ENCODE measurements at places on chromosomes 13 and 19.

DNA sequence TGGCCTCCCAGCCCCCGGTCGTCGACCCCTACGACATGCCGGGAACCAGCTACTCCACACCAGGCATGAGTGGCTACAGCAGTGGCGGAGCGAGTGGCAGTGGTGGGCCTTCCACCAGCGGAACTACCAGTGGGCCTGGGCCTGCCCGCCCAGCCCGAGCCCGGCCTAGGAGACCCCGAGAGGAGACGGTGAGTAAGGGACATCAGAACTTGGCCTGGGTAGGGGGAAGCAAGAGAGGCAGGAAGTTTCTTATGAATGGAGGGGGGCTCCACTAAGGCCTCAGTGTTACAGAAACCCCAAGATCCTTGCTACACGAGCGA is 2.9 kb downstream of the FOSB start:
- DNase-seq = no peak

DNA sequence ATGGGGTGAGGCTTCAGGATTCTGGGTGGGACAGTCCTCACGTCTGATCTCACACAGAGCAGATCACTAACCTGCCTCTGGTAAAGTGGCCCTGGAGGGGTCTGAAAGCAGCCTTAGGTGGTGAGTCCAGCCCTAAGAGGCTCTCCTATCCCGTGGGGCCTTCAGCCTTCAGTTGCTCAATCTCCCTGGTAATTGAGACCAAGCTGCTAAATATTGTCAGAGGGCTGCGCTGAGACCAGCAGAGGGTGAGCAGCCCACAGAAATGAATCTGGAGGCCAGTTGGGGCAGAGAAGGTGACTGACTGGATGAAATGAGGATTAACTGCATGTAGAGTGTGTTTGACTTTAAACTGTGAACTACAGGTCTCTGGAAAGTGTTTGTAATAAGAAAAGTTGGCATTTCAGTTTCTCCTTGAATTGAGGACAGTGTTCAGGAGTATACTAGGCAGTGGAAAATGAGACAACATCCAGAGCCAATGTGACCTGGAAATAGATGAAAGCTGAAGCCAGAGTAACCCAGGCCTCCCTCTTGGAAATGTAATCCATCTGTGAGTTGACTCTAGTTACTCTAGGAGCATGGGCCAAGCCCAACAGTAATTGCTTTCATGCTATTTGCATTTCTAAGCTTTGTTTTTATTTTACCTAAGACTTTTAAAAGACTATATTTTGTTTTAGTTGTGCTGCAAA is 14.3 kb upstream of the HSPH1 start:
- no peak for DNase-seq

- peak; percentile 42 for DNase-seq
Observed at GRCh38 chr19:21022996-21023395, 2.5 kb downstream of the ZNF430 start.

GRCh38 chr19:11063434-11063833 is 25.8 kb upstream of the LDLR start:
- no peak for DNase-seq

- DNase-seq = no peak
Observed at GRCh38 chr13:32135056-32135390, 103.4 kb downstream of the FRY start.

DNA sequence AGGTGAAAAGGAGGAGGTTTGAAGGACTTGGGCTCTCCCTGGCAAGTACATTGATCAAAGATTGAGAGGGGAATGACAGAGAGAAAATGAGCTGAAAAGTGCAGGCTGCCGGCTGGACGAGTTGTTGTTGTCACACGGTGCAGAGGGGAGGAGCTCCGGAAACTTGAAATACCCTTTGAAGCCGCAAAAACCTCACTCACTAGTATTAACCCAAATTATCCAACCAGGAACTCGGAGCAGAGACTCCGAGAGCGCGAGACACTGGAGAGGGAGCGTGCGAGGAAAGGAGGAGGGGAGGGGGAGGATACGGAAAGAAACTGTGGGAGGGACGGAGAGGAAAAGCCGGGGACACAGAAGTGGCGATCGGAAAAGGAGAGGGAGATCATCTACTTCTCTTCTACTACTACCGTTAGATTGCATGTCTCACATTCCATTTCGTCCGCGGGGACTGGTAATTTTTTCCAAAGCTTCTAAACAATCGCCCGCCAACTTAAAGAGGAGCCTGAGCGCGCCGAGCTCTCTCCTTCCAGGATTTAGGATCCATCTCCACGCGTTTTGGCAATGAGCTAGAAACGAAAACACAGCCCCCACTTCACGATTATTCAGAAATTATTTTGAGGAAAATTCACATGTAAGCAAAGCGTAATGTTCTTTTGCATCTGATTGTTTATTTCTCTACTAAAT is at the start of gene DACH1:
TSS of gene DACH1 (minus strand) at position 74 of the 684 bp plus-strand sequence.
- peak; percentile 79 for DNase-seq

GRCh38 chr13:39559847-39560246 is 43.1 kb downstream of the LHFPL6 start:
- peak; percentile 53 for DNase-seq

GRCh38 chr19:44777715-44778347 is at the start of gene CBLC:
Gene CBLC, plus strand, starts transcription at chr19:44777890. Its CDS starts 42 bp downstream, at chr19:44777932.
- no peak for DNase-seq

DNA sequence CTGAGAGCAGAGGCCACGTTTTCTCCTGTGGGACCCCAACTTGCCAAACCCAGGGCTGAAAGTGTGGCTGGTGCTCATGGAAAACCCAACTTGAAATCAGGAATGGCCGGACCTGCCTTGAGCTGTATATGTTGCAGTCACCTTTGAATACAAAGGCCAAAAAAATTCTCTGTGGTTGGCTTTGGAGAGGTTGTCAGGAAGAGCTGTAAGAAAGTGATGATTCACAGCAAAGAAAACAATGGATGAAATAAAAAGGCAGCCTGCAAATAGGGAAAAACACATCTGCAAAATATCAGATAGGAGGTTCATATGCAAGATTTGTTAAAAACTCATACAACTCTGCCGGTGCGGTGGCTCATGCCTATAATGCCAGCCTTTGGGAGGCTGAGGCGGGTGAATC is 715.8 kb downstream of the UQCRFS1 start:
- no peak for DNase-seq

- DNase-seq = no peak
Observed at GRCh38 chr19:829129-829758, 1.6 kb downstream of the AZU1 start.

DNA sequence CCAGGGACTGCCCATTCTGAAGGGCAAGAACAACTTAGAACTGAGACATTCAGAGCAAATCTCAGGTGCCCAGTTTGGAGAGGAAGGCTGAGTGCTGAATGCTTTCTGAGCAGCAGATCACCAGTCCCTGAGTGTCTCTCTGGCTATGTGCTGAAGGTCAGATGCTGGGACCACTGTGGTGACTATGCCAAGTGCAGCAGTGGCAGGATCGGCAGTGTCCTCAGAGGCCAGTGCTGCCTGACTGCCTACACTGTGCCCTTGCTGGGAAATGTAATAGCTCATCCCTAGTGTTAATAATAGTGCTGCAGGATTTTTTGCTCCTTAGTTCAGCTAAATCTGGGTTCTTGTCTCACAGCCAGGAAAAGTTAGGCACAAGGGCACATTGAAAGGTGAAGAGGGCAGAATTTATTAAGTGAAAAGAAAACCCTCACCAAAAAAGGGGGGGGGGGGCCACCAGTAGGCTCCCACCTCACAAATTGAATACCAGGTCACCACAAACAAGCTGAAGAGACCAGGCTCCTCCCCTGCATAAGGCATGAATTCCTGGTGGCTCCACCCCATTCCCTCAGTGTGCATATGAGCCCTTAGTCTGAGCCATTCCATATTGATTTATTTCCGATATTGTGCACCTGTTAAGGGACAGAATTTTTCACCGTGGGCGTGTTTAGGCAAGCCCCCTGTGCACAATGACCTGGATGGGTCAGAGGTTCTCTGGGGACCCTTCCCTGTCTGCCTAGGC is 18.5 kb downstream of the RFXAP start:
- no peak for DNase-seq

- DNase-seq = no peak
Observed at GRCh38 chr19:41699968-41700323, 8.5 kb upstream of the CEACAM5 start.

- DNase-seq = no peak
Observed at GRCh38 chr19:33639035-33639681, 17.4 kb downstream of the CHST8 start.

DNA sequence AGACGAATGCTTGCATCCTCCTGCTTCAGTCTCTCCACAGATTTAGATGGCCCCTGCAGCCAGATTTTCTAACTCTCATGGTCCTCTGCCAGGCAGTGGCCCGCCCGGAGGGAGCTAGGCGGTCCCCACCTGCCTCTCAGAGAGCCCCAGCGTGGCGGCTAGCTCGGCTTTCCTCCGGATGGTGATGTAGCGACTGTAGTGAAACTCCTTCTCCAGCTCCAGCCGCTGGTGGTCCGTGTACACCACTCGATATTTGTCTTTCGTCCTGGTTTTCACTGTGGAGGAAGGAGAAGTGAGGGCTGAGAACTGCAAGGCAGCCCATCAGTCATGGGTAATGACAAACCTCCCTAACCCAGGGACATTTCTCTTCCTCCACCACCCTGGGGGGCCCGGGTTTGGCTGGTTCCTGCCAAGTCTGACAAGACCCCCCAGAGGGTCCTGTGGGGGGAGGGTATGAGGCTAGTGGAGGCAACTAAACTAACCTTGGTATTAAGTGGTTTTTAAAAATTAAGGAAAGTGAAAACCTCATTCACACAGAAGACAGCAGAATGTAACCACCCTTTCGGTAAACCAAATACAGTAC is 4.3 kb downstream of the CDX2 start:
- no peak for DNase-seq

GRCh38 chr19:9673912-9674662 is 813 bp downstream of the ZNF562 start:
- peak; percentile 6 for DNase-seq

DNA sequence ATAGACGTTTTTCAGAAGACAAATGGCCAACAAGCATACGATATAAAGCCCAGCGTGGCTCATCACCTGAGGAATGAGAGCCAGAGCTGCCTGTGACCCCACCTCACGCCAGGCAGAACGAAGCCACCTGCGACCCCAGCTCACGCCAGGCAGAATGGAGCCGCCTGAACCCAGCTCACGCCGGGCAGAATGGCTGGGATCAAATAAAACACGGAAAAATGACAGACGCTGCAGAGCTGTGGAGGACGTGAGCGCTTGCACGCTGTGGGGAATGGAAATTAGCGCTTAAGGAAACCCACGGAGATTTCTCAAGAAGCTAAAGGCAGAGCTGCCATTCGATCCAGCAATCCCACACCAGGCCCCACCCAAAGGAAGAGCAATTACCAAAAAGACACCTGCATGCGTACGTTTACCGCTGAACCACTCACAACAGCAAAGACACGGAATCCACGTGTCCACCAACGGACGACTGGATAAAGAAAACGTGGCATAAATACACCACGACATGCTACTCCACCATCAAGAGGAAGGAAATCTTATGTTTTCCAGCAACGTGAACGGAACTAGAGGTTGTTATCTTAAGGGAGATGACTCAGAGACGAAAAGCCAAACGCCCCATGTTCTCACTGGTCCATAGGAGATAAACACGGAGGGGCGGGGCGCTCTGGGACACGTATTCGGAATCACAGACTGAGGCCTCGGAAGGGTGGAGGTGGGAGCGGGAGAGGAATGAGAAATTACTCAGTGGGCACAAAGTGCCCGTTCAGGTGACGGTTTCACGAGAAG is 30.7 kb upstream of the C13orf46 start:
- DNase-seq = no peak

- DNase-seq = peak; percentile 41
Observed at GRCh38 chr13:39052944-39053343, 14.7 kb downstream of the NHLRC3 start.

GRCh38 chr13:75417012-75417384 is 65.0 kb downstream of the TBC1D4 start:
- DNase-seq = no peak

DNA sequence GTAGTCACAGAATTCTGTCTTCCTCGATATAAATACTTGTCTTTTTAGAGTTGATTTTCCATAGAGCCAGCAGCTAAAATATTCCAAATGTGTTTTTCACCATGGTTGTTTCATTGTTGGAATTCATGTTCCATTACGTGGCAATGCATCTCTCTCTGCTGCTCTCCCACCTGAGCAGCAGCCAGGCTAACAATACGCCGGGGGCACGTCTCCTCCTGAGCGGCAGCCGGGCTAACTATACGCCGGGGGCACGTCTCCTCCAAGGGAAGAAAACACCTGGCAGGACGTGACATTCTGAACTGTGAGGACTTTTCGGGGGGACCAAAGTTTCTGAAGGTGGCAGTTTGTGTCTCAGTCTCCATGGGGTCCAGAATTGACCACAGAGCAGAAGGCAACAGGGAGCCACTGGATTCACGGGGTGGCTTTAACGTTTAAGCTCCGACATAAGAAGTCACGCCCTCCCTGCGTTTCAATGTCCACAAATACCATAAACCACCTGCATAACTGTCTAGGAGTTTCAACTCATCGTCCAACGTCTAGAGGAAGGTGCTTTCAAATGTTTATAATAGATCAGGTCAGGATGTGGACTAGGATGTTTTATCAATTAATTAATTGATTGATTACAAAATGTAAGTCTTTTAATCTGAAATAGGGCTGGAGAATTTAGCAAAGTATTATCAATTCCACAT is 15.1 kb downstream of the PLPP2 start:
- no peak for DNase-seq

DNA sequence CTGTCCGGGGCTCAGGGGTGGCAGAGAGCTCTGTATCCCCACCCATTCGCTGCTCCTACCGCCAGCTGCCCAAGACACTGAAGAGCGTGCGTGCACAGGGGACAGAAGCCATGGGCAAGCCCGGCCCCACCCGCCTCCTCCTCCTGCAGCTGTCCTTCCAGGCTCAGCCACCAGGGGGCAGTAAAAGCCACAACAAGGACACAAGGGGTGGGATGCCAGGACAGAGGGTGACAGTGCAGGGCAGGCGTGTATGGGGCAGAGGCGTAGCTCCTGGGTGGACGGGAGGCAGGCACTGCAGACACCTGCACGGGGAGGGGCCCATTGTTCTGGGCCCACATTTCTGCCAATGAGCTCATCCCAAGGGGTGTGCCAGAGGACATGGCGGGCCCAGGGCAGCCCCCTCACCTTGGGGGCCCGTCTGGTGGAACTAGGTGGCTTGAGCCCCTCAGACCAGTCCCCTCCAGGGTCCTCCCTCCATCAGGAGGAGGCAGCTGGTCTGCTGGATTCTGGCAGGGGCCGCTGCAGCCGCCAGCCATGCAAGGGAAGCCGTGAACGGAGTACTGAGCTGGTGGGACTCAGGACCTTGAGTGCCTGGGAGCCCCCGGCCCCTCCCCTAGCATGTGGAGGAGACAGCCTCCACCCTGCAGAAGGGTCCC is 61.2 kb downstream of the MLLT1 start:
- DNase-seq = peak; percentile 81

DNA sequence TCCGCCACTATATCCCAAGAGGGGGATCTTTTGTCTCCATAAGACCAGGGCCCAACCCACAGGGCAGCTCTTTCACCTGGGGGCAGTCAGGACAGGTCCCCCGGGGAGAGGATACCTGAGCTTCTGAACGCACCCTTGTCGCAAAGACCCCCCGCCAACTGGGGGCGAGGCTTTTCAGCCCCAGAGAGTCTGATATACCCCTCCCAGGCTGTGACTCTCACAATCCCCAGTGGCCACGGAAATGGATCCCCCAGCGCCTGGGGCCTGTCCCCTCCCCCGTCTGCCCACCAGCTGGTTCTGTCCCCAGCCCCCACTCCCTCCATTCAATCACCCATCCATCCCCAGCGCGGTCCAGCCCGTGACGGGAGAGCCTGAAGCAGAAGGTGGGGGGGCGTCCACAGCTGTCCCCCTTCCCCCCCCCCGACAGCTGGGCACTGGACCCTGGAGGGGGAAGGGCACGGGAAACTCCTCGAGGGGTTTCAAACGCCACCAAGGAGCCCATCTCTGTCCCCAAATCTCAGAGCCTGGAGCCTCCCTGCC is 823 bp downstream of the DOCK6 start:
- DNase-seq = no peak
